Left renal cortex interstitium (tissue), 4 donors: ENCODE measurements at places on chromosomes 4 and X. TPM values are rescaled to one million over a fixed set of nuclear protein-coding genes. Genes with fewer than 3 reads are reported as not detected.

GRCh38 chr4:95548738-95549245 is at the start of gene UNC5C:
UNC5C (minus strand) TSS chr4:95548973.
- no peak for DNase-seq

The DNAAF6 gene
- polyA plus RNA-seq: 0.08 TPM

GRCh38 chr4:49063670-49064069 is 77.6 kb downstream of the CWH43 start:
- no peak for DNase-seq

GRCh38 chrX:14573161-14573560 is 43.8 kb downstream of the GLRA2 start:
- no peak for DNase-seq

DNA sequence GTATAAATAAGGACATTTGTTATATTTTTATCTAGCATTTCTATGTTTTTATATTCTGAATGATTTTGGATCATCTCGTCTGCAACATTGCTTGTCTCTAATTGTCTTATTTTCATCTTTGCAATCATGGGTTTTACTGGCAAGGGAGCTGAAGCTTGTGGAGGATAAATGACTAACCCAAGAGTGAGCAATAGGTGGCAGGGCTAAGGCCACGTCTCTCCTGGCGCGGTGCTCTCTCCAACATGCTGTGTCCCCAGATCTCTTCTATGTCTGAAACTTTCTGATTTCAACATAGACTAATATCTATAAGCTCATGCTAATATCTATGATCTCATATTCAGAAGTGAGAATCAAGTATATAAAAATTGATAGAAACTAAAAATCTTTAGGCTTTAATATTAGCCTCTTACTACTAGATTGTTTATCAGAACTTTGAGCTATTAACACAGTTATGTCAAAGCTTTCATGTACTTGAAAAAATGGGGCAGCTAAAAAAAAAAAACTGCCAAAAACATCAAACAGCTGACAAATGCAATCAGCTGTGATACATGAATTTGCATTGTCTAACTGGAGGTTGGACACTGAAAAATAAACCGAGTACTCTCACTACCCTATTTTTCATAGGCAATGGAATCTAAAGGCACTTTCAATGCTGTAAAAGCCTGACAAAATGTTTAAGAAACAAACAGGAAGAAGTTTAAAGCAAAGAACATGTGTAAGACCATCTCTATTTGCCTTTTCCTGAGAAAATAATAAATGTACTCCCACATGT is 169.2 kb downstream of the TMA16 start:
- no peak for DNase-seq

DNA sequence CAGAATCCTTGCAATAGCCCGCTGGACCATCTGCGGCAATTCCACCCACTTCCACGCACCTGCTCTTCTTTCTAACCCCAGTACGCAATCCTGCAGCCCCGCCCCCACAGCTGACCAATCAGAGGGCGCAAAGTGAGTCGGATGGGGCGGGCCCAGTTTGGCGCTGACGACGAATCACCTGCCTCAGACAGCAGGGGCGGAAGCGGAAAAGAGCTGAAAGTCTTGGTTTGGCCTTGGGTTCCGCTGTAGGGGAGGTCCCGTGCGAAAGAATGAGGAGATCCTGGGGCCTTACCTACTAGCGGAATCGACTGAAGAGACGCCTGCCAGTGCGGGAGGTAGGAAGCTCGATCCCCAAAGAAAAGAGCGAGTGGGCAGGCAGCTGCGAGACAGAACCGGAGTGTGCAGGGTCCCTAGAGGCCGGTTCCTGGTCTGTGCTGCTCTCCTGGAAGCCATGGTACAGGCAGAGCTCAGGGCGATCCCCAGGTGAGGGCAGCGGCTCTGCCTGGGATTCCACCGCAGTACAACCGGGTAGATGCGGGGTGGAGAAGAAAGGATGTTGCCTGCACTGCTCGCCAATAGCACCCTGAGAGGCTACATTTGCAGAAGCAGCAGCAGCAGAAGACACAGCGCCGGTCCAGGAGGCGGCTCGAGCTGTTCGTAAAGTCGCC is at the start of gene TMEM184C:
Gene TMEM184C, plus strand, starts transcription at position 225 of the 668 bp plus-strand sequence. CDS start 560 bp downstream, outside the sequence.
- DNase-seq: peak; percentile 89

DNA sequence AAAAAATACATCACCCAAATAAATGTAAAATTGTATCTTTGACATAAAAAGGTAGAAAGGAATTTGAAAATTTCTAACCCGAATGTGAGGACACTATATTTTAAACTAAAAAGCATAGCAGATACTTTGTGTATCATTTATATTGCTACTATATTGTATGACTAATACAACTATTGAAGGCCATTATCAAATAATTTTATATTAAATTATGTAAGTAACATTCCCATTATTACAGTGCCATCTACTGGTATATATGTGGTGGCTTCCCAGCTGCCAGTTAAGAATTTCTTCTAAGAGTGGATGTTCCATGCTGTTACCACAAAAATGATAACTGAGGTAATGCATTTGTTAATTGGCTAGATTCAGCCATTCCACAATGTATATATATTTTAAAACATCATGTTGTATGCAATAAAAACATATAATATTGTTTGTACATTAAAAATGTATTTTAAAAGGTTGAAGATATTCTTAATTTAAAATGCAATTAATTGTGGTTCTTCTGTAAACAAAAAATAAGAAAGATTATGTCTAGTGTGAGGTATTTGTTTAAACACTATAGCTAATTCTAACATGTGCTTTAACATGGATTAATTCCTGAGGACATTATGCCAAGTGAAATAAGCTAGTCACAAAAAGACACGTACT is 65.3 kb downstream of the EGF start:
- DNase-seq: no peak

DNA sequence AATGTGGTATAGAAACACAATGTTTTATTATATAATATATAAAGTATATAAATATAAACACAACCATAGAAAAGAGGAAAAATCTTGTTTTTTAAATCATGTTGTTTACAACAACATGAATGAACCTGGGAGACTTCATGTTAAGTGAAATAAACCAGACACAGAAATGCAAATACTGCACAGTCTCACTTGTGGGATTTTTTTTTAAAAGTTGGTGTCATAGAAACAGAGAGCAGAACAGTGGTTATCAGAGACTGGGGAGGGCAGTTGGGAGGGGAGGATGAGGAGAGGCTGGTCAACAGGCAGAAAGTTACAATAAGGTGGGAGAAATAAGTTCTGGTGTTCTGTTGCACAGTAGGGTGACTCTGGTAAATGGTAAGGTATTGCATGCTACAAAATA is 57.1 kb downstream of the FREM3 start:
- no peak for DNase-seq

The BANK1 gene
- polyA plus RNA-seq: 3.4 TPM

The SPATA4 gene
- 1.8 TPM for polyA plus RNA-seq

DNA sequence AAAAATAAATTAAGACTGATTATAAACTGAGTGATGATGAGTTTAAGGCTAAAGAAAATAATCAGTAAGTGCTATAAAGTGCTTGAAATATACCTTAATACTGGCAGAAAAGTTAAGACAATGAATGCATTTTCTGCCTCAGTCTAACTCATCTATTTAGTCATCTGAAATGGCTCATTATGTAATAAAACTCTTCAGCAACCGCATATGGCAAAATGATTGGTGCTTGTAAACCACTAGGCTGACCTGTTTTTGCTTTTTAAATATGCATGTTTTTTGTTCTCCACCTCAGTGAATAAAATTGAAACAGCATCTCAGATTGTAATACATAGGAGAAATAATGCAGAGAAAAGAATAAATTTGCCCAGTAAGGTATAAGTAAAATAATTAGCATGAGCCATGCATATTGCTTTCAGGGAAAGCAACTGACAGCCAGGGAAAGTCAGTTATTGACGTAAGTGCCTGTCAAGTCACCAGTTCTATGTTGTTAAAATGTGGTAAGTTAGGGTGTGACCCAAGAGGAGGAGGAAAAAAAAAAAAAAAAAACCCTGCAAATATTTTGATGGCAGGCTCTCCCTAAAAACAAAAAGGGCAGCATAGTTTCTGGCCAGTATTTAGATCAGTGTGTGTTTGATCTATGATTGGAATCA is 167.5 kb downstream of the PALLD start:
- no peak for DNase-seq

The TRIM60 gene
- not detected for polyA plus RNA-seq

The BST1 gene
- 15.6 TPM for polyA plus RNA-seq

The DRD5 gene
- polyA plus RNA-seq: 0.44 TPM

DNA sequence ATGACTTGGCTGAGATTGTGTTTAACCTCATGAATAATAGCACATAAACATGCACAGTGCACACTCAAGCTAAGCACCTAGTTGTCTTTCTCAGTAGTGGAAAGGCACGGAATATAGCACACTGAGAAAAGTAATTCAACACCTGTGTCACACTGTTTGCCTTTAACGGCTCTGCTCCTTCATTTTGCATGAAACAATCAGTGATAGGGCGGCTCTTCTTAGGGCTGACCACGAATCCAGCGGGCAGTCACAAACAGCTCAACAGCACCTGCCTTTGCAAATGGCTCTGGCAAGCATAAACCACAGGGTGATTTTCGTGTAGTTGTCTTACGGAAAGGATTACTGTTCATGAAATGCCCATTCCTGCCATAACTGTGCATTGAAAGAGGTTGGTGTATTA is 954.0 kb upstream of the TENM3 start:
- no peak for DNase-seq

The MYOZ2 gene
- polyA plus RNA-seq: 0.38 TPM

DNA sequence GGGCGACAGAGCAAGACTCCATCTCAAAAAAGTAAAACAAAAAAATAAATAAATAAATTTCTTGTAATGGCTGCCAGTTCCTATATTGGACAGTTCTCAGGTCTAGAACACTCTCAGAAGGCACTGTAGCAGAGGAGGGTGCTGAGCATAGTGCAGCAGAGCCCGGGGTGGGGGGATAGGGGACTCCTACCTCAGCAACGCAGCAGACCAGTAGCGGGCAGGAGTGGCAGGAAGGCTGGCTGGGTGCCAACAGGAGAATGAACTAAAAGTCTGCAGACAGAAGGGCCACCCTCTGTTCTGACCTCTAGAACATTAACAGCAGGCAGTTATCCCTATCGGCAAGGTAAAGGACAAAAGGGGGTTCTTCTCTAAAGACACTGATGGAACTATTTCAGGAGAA is 20.2 kb downstream of the PDK3 start:
- no peak for DNase-seq

DNA sequence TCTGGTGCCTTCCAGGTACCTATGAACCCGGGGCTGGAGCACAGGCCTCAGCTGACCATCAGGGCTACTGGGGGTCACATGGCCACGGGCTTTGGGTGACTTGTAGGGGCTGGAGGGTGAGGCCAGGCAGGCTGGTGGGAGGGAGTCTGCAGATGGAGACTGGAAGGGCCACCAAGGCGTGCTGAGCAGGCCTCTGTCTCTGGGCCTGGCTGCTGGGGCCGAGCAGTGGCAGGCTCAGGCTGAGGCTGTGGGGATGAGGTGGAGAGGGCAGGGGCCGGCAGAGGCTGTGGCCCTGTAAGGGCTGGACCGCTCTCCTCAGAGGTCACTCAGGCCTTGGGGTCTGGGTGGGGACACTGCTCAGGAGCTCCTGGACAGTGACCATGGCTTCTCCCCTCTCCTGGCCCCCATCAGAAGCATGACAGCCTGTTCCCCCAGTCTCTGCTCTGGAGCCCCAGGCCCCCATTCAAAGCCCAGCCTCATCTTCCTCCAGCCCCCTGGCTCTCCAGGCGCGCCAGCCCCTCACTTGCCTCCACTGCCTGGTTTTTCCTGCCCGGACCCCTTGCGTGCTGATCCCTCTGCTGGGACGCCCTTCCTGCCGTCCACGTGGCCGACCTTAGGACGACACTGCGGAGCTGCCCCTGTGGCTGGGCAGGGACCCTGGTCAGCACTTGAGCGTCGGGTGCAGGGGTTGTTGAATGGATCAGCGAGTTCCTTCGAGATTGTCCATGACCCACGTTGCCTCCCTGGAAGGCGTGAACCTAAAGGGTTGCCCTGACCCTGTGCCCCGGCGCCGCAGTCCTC is 11.1 kb upstream of the NAT8L start:
- DNase-seq: no peak

DNA sequence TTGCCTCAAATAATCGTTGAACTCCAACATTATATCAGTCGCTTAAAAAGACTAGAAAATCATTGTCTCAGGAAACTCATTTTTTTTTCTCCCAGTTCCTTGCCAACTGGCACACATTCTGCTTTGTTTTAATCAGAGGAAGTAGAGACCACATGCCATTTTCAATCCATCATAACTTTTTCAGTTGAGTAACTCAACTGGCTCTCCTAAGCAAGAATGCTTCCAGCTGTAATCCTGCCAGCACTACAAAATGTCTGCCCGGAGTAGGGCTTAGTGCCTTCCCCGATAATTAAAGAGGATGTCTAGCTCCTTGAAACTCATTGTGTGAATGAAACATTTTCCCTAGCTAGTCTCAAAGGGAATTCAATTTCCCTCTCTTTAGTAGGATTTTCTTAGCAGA is 33.0 kb downstream of the FREM3 start:
- DNase-seq: no peak

The SHOX gene
- 0.04 TPM for polyA plus RNA-seq

DNA sequence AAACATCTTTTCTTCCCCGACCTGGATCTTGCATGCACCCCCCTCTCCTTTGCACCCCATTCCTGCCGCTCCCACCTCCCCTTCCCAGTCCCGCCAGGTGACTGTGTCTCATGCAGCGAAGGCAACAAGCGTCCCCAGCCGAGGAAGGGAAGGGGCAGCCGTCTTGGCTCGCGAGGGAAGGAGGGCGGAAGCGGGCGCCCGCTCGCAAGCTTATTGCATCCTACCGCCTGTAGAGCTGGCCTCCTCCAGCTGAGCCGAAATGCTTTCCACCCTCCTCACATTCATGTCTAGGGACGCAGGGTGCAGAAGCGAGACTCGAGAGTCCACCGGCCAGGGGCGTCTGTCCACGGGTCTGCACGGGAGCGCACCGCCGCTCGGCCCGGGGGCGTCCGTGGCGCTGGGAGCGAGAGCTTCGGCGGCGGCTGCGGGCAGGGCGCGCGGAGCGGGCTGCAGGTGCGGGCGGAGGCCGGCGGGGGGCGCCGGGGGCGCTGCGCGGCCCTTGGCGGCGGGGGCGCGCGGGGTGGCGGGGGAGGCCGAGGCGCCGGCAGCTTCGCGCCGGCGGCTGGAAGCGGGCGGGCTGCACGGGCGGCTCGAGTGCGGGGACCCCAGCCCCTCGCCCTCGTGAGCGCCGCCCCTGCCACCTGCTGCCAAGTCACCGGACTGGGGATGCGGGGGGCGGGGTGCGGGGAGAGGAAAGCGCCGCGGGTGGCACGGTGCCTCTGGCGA is at the start of gene KCNIP4:
Gene KCNIP4, minus strand, starts transcription at position 426 of the 726 bp plus-strand sequence.
- no peak for DNase-seq

The STIM2 gene
- polyA plus RNA-seq: 39.7 TPM

- no peak for DNase-seq
These were observed 12.4 kb downstream of the TMSB4X start for GRCh38 chrX:12987340-12987739.

GRCh38 chr4:184282895-184283654 is 65.4 kb upstream of the ENPP6 start:
- no peak for DNase-seq

DNA sequence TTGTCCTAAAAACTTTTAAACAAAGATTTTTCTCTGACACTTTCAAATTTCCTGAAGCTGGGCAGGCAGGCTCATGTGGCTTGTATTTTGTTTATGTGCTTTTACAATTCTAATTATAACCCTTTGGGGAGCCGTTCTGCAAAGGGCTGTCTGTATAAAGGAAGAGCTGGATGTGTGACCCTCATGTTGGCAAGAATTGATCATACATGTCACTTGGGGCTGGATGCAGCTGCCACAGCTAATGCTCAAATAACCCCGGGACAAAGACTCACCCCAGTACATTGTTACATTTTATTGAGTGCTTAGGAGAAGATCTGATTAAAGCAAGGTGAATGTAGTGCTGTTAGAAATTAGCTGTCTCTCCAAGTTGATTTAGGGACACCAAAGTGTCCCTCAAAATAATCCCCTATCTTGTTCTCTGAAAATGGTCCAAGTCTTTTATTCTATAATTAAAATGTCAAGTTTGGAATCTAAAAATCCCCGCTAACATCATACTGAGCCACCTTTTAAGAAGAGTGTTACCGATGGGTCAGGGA is 13.0 kb upstream of the DAPP1 start:
- DNase-seq: no peak

The MTCP1 gene
- 21.0 TPM for polyA plus RNA-seq
